ENCODE measurements at places on chromosomes 2 and 18.

DNA sequence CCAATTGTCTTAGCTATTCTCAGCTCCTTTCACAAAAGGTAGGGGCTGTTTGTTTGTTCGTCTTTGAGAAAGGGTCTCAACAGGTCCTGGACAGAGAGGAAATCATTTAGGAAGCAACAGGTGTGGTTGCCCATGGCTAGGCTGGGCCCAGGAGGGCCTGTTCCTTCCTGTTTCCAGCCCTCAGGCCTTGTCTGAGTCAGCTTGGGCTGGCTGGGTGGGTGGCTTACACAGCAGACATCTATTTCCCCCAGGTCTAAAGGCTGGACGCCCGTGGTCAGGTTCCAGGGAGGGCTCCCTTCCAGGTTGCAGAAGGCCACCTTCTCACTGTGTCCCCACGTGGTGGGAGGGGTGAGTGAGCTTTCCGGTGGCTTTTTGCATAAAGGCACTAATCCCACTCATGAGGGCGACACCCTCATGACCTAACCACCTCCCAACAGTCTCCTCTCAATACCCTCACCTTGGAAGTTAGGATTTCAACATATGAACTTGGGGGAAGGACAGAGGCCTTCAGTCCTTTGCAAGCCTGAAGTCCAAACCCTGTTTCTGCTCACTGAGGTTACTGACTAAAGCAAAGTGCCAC, 45.5 kb downstream of the ARHGEF4 start:
- no peak for DNase-seq

DNA sequence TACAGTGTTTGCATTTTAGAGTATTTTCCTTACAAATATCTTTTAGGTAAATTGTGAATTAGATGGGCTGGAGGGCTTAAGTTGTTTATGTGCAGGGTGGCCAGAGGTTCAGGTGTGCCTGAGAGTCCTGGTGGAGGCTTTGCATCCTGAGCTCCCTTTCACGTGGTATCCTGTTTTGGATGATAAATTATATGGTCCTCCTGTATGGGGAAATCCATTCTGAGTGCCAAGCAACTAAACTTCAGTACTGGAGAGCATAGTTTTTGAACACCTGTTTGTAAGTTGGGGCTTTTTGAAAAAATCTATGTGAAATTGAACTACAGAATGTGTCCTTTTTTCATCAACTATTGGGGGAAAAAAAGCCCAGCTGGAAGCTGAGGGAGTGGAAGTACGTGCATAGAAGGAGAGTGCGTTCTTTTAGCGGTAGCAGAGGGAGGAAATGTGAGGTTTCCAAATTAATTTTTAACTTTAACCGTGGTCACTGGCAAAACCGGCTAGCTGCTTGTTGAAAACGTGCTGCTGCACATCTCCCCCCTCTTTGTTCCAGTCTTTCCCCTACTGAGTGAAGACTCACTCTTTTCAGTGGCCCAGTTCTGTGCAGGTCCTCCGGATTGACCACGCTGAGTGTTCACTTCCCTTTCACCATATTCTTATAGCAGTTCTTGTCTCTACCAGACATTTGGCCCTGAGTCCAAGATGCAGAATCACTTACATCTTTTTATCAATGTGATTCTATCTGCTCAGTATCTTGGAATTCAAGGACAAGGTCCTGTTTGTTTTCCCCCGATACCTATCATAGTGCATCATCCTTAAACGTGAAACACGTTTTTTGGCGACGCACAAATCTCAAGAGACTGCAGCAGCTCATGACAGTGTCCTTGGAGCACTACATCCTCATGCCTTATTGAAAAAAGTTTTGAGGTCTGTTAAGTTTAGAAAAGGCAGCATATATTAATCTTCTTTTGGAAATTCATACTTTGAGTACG, 15.3 kb downstream of the CNOT11 start:
- DNase-seq = no peak

DNA sequence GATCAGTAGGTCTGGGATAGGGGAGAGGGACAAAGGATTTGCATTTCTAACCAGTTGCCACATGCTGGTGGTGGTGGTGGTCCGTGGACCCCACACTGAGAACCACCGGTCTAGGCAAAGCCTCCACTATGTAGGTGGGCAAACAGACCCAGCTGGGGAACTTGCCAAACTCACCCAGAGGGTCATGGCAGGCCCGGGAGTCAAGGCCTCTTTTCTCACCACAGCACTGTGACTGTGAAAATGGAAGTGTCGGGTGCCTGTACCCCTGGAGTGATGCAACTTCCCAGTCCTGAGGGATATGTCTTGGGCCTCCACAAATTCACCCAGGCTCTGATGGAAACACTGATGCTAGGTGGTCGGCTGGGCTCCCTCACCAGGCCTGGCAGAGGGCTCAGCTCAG, 101.2 kb upstream of the SMAD2 start:
- no peak for DNase-seq

GRCh38 chr2:67516362-67516761, 119.2 kb downstream of the ETAA1 start:
- no peak for DNase-seq

GRCh38 chr2:50724837-50725236, 307.1 kb downstream of the NRXN1 start:
- DNase-seq = no peak

GRCh38 chr2:96739076-96739632, 710 bp downstream of the LMAN2L start:
- DNase-seq = no peak

- no peak for DNase-seq
Measured at GRCh38 chr2:147373800-147374422, 470.9 kb upstream of the ACVR2A start.

- no peak for DNase-seq
Measured at GRCh38 chr2:43831543-43832294, 6.9 kb downstream of the ABCG5 start.

DNA sequence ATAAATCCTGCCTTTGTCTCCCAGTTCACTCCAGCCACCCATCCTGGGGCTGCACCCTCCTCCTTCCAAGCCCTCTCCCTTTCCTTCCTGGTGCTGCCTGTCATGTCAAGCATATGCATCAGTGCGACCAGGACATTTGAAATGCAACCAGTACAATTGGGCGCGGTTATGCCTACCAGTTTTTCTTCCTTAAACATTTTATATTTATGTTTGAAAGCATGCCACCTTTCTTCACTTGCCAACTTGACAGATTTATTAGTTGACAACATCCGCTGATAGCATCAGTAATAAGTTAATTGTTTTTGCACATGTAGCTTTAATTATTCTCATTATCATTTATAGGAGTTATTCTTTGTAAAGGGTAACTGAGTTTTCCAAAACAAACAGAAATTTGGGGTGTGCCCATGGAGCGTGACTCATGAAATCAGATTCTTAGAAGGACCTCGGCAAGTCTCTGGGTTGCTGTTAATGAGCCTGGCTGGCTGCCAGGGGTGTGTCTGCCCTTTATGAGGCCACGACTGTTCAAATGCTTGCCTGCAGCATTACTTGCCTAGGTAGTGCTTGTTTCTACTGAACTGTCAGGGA, 32.8 kb upstream of the IL1B start:
- no peak for DNase-seq

DNA sequence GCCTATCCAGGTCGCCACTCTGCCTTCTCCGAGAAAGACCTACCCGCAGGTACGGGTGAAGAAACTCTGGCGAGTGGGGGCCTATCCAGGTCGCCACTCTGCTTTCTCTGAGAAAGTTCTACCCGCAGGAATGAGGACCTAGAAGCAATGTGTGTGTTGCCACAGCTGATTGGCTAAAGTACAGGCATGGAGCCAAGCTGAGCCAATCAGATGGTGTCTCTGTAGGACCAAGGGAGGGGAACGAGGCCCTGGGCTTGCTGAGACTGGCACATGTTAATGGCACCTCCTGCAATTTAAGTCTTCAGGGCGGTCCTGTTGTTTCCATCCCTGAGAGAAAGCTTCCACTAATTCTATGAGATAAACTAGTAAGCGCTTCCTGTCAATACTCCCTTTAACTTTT, 82.3 kb downstream of the KCTD1 start:
- no peak for DNase-seq

- no peak for DNase-seq
Measured at GRCh38 chr2:22020091-22020742, 896.4 kb downstream of the TDRD15 start.

DNA sequence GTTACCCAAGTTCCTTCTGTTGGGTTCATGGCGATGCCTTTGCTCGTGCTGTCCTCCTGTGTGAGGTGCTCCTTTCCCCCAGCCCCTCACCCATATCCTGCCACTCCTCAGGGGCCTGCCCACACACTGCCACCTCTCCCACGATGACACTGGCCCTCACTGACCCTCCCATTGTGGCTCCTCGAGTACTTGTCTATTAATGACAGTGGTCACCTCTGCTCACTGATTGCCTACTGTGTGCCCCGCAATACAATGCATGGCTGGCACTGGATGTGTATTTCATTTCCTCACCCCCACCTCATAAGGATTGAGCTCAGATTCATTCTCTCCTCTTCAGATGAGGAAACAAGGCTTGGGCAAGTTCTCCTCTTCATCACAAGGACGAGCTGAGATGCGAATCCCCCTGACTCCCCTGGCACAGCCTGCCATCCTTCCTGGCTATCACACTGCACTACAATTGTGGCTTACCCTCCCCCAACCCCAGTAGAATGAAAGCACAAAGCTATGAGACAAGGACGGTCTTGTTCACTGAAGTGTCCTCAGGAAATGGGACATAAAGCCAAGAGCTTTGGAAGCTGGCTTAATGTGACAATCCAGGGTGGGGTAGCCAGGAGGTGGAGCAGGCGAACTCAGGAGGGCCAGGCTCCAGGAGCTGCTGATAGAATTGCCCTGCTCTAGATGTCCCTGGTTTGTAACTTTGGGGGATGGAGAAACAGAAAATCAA, 93.9 kb upstream of the RAB12 start:
- no peak for DNase-seq

GRCh38 chr2:48855142-48855541, 99.6 kb upstream of the LHCGR start:
- DNase-seq = no peak

DNA sequence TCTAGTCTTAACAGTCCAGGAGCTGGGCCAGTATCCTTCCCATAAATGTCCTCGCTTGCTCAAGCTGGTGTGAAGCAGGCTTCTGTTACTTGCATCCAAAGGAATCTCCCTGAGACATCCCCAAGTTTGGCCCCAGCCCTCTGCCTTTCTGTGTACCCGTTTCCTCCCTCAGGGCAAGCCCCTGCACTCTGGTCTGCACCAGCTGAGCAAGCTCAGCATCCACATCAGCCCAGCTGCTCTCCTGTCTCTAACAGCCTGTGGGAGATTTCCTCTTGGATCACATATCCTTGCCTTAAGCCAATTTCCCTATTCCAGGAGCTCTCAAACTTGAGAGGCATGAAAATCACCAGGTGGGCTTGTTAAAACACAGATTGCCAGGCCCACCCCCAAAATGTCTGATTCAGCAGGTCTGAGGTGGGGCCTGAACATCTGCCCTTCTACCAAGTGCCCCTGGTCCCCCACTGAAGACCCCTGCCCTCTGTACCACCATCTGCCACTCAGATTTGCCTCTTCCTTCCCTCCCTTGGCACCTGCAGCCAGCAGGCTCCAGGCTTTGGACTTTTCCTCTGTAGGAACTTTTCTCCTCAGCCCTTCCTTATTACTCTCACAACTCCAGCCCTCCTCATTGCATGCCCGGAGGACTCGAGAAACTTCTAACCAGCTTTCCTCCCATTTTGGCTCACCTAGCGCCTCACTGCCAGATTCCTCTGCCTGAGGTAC, 32.1 kb downstream of the REEP1 start:
- DNase-seq = no peak

DNA sequence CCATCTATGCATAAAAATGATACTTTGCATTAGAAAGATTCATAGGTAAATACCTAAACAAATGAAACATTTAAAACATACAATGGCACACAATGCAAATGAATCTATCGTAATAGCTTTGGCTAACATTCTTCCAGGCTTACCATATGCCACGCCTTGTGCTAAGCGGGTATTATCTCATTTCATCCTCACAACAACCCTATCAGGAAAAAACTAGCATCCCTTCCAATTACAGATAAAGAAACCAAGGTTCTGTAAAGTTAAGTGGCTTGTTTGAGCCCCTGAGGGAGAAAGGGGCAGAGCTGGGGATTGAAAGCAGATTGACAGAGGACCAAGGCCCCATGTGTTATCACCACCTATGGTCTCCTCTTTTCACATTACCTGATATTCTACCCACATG, 145.4 kb upstream of the ETAA1 start:
- DNase-seq = no peak

DNA sequence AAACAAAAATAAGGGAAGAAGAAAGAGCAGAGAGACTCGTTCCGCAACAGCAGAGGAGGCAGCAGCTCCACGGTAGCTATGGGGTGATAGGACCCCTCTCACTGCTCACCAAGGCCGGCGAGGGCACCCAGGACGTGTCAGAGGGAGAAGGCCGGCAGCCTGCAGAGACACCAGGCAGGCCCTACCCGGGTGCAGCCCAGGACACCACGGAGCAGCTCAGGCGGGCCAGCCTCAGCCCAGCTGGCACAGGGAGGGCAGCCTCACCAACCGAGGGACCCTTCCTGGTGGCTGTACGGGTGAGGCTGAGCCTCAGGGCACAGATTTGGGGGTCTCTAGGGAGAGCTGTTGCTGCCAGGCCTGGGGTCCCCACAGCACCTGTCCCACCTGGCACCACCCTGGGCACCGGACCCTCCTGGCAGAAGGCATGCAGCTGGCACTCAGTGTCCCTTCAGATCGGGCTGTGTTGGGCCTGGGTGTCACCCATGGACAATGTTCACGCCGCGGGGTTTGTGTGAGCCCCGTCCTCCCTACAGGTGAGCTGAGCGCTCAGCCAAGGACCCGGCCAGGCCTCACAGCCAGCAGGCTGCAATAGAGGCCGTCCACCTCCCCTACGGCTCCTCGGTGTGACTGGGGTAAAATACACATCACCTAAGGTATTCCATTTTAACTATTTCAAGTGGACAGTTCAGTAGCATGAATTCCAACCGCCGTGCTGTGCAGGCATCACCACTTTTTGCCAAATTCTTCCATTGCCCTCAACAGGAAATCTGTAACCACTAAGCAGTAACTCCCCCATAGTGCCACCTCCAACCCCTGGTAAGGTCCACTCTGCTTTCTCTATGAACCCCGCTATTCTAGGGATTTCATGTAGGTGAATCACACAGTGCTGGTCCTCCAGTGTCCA, 21.6 kb downstream of the KCNG2 start:
- DNase-seq = no peak

DNA sequence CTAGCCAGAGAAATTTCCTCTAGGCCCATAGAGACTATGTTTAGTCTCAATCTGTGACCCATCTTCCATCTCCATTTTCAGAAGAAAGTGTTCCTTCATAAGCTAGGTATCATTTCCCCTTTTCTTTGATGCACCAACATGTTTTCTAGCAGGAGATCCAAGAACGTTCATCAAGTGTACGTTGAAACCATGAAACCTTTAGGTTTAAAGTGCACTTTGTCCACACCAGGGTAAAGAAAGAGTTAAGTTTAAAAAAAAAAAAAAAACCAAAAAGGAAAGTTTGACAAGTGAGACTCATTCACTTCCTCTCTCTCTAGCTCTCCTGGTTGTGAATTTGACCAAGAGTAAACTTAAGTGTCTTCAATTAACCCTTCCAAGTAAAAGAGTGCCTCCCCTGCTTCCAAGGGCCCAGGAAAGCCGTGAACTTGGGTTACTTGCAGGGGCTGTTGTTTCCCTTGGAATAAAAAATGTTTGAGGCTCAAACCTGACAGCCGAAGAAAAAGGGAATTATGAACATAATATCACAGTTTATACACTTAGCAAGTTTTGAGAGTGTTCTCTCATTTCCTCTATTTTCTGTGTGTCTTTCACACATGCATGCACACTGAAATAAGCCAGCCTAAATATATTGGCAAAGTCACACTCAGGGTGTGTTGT, 56.7 kb downstream of the LBH start:
- no peak for DNase-seq

Measured in stimulated activated CD4-positive, alpha-beta T cell treated with anti-CD3 and anti-CD28 coated beads, Interleukin-2, amount 100 ng/mL, for 4 hours (primary cell).